ENCODE measurements at places on chromosomes 6 and 20. TPM values are rescaled to one million over a fixed set of nuclear protein-coding genes. Genes with fewer than 3 reads are reported as not detected.

DNA sequence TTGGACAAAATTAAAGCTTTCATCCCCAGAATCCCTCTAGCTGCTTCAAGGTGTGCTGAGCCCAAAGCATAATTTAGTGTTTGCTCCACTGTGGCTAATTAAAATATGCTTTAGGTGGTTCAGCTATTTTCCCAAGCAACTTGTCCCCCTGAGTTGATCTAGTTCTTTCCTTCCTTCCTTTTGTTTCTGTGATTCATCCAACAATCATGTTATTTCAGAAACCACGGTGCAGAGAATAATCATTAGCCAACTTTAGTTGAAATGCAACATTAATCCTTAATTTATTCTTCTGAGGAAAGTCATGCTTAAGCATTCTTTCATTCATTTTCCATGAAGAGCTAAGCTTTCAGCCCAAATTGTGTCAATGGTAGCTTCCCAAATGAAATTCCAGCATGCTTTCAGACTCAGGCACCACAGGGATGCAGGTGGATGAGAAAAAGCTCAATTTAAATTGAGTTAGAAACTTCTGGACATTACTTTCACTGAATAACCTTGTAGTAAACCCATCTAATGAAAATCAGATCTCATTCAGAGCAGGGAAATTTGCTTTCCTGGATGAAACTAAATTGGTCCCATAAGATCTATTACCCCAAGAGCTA lies 209.0 kb upstream of the NT5E start:
- H3K27ac ChIP-seq, result no peak overlapping the region
- DNase-seq, result no peak
- no peaks in the 10 kb centered on the region for H3K36me3 ChIP-seq

DNA sequence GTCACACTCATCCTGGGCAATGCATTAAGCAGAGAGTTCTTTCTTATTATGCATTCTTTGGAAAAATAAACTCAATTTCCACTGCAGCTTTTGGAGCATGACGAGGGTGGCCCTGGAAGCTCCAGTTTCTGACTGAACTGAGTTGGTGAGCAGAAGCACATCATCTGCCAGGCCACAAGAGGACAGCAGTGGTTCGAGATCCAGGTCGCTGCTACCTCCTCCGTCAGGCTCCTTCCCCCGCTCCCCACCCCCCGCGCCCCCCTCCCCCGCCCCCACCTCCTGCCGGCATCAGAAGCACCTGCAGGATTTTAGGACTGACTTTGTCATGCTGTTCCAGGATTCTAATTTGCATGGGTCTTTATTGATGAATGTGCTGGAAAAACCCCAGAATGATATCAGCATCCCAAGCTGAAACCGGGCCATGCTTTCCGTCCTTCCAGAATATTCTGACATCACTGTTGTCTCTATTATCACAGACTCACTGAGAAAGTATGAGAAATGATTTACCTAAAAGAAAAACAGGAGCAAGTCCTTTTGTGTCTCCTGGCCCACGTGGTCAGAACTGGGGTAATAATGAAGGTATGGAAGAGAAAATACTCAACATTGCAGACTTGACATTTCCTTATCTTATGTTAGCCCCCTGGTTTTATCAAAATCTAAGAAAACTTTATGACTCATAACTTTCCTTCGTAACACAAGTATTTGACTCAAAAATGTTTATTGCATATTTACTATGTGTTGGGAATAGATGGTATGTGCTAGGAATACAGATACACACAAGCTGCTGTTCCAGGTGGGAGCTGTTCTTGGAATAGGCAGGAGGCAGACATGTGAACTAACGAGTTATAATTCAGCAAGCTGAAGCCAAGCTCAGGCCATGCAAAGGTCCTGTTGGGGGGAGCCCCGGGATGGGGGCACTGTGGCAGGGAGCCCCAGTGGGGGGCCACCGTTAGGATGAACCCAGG lies 220.2 kb upstream of the EXOC2 start:
- no peaks in the 10 kb centered on the region for H3K36me3 ChIP-seq
- H3K27ac ChIP-seq, result no peak overlapping the region
- H3K4me3 ChIP-seq, result no peak overlapping the region
- DNase-seq, result no peak

DNA sequence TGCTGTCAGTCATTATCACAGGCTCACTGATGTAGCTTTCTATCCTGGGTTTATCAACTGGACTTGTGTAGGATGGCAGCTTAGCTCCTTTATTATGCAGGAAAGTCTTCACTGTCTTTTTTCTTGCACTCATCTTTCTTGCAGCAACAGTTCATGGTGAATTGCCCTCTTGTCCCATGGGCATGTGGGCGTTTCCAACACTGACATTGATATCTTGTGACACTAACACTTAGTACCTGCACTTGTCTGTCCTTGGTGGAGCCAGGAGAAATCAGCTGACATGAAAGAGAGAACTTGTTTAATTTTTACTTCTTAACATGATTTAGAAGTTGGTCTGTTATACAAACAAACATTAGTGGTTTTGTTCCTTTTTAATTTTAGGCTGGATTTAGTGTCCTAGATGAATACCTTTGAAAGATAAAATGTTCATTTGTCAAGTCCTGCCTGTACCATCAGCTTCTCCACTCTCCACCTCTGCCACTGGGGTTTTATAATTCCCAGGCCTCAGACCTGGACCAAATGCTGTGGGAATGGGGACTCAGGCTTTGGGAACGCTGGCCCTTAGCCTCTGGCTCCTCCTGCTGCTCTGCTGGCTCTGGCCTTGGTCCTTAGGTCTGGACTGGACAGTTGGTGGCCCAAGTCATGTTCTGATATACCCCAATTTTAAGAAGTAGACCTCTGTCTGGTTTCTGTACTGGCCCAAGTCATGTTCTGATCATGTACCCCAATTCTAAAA lies 161.0 kb upstream of the LAMP5 start:
- no peak overlapping the region for H3K4me3 ChIP-seq
- no peak for DNase-seq
- no peaks in the 10 kb centered on the region for H3K4me1 ChIP-seq
- no peaks in the 10 kb centered on the region for H3K36me3 ChIP-seq

DNA sequence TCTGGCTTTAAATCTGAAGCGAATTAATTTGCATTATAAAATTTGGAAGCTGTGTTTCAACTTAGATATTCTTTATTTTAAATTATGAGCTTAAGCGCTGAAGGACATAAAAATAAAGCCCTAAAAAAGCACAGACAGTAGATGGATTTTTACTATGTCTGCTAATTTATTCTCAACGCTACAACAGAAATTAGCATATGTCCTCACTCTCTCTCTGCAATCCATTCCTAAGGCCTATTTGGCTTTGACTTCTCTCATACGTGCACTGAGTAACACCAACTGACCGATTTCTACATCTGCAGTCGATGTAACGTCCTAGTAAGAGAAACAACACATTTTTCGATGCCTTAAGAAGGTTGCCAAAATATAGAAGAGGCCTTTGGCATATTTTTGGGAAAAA lies 23.7 kb downstream of the HEBP2 start:
- no peak for DNase-seq
- no peak overlapping the region for H3K4me3 ChIP-seq
- H3K27me3 ChIP-seq, result no peaks in the 10 kb centered on the region
- H3K27ac ChIP-seq, result no peak overlapping the region
- H3K36me3 ChIP-seq, result no peaks in the 10 kb centered on the region

GRCh38 chr20:42915081-42915480 lies 274.6 kb downstream of the PTPRT start:
- no peak overlapping the region for H3K27ac ChIP-seq
- H3K4me3 ChIP-seq, result no peak overlapping the region
- no peaks in the 10 kb centered on the region for H3K4me1 ChIP-seq
- H3K27me3 ChIP-seq, result no peaks in the 10 kb centered on the region
- H3K36me3 ChIP-seq, result no peaks in the 10 kb centered on the region

DNA sequence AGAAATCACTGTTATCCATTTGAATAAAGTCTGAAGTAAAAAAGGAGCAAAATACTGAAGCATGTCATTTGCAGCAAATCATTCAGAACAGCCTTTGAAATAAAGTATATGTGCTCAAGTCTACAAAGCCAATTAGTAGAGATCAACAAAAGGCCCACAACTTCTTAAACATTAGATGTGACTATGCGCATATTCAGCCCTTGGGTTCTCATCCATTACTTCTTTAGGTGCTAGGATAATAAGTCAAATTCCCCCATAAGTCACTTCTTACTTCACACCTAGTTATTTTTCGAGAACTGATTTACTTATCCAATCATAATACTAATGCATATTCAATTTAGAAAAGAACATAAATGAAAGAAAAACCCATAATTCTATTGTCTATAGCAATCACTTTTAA lies 31.0 kb downstream of the PHIP start:
- H3K27me3 ChIP-seq, result no peaks in the 10 kb centered on the region
- no peak overlapping the region for H3K27ac ChIP-seq
- H3K4me1 ChIP-seq, result peaks cover 43% of the 10 kb centered on the region
- no peak overlapping the region for H3K4me3 ChIP-seq

GRCh38 chr6:154167126-154167525 lies 128.1 kb downstream of the OPRM1 start:
- H3K27me3 ChIP-seq, result no peaks in the 10 kb centered on the region
- no peak for DNase-seq
- no peak overlapping the region for H3K27ac ChIP-seq
- H3K4me3 ChIP-seq, result no peak overlapping the region

- no peak overlapping the region for H3K4me3 ChIP-seq
- no peaks in the 10 kb centered on the region for H3K4me1 ChIP-seq
- H3K27ac ChIP-seq, result no peak overlapping the region
- no peak for DNase-seq
- no peaks in the 10 kb centered on the region for H3K36me3 ChIP-seq
Observed at GRCh38 chr6:54722328-54722727, 124.2 kb upstream of the FAM83B start.

DNA sequence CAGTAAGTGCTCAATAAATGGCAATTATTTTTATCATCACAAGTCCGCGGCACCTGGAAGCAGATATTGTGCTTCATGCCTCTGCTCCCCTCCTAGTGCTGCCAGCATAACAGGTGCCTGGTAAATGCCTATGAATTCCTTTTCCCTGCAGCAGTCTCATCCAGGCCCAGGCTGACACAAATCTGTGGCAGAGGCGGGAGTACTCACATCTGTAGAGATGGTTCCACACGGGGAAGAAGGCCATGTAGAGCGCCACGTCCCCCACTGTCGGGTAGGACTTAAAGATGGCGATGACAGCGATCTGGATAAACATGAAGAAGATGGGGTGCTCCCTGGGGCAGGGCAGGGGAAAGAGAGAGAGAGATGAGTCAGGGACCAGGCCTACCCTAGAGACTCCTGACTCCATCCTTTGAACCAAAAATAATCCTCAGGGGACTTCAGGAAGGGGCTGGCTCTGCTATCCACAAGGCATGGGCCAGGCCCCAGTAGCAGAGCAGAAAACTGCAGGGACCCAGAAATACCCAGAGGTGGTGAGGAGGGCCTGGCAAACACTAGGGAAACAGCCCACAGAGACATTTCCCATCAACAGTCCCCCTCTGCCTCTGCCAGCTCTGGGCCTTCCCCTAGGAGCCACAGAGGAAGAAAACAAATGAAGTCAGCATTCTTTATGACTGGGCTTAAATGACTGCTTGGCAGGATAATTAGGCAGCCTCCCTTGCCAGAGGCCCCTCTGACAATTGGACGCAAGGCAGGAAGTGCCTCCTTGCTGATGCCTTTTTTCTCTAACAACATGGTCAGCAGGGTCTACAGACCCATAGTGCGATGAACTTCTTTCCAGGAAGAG lies 23.0 kb downstream of the MAP1LC3A start:
- no peak overlapping the region for H3K27ac ChIP-seq
- H3K36me3 ChIP-seq, result peaks cover 6% of the 10 kb centered on the region
- H3K4me3 ChIP-seq, result no peak overlapping the region
- no peaks in the 10 kb centered on the region for H3K27me3 ChIP-seq

DNA sequence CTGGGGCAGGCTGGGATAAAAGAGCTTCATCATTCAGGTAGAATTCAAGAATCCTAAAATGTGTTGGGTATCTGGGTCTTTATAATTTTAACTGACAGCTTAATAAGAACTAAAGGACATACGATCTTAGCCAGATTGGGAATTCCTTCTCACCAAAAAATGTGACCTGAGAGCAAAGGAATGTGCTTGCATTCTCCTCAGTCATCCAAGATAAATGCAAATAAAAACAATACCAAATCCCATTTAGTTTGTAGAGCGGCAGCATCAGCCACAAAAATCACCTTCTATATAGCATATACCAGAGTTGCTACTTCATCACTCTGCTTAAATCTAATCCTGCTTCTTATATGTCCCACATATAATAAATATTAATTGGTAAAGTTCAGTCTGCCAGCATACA lies 16.9 kb downstream of the USP49 start:
- H3K27ac ChIP-seq, result no peak overlapping the region
- H3K4me1 ChIP-seq, result no peaks in the 10 kb centered on the region
- no peaks in the 10 kb centered on the region for H3K27me3 ChIP-seq
- H3K36me3 ChIP-seq, result no peaks in the 10 kb centered on the region
- no peak overlapping the region for H3K4me3 ChIP-seq
- DNase-seq, result no peak

GRCh38 chr6:29504961-29505360 lies 17.2 kb upstream of the MAS1L start:
- no peak for DNase-seq

DNA sequence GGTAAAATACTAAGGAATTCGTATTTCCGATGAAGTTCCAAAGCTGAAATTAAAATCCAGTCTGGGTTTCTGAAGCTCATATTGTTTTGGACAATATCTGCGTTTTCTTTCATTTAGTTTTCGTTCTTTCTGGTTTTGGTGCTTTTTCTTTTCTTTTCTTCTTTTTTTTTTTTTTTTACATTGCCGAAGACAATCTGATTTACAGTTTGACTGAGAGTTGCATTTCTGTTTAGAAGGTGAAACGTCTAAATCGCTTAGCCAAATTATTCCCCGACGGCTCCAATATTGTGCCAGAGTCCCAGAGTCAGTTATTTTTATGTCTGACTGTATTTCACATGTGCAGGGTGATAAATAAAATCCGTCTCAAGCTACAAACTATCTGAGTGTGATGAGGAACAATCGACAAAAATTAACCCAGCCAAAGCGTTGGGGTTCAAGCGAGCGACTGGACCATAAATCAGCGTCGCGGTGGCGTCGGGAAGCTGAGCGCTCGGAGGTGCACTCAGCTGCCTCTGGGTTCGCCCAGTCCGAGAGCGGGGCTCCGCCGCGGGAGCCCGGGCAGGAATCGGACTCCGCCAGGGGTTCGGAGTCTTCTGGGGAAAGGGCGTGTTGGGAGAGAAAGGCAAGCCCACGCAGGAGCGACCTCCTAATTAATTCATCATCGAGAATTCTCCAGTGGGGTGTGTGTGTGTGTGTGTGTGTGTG lies 8.2 kb upstream of the TBX18 start:
- H3K4me3 ChIP-seq, result no peak overlapping the region
- H3K36me3 ChIP-seq, result no peaks in the 10 kb centered on the region
- H3K27ac ChIP-seq, result no peak overlapping the region
- H3K27me3 ChIP-seq, result peaks cover 11% of the 10 kb centered on the region
- DNase-seq, result no peak
- H3K4me1 ChIP-seq, result no peaks in the 10 kb centered on the region

DNA sequence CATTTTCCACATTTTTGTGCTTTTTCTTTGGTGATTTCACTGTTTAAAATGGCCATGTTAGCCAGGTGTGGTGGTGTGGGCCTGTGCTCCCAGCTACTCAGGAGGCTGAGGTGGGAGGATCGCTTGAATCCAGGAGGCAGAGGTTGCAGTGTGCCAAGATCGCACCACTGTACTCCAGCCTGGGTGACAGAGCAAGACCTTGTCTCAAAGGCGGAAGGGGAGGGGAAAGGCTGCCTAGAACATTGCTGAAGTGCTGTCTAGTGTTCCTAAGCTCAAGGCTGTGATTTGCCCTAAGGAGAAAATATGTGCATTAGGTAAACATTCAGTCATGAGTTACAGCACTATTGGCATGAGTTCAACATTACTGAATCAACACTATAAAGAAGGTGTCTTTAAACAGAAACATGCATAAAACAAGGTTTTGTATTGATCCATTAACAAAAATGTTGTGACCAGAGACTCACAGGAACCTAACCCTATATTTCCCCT lies 14.0 kb downstream of the ZC2HC1B start:
- no peak overlapping the region for H3K27ac ChIP-seq
- H3K36me3 ChIP-seq, result no peaks in the 10 kb centered on the region
- DNase-seq, result no peak
- no peaks in the 10 kb centered on the region for H3K4me1 ChIP-seq

TNFRSF6B gene
- not detected for total RNA-seq

FRK gene
- total RNA-seq, result not detected

MARCKS gene
- 2.2 TPM for total RNA-seq
